Smooth muscle cell of the pulmonary artery (primary cell): ENCODE measurements at places on chromosomes 4 and X. TPM values are rescaled to one million over a fixed set of nuclear protein-coding genes. Genes with fewer than 3 reads are reported as not detected.

The PPP1R2C gene
- total RNA-seq: not detected in 2 replicates

The FOXO4 gene
- total RNA-seq: 6.1 and 9.6 TPM in 2 replicates

The NAP1L5 gene
- 7.8 and 9.1 TPM in 2 replicates for total RNA-seq

The NUDT11 gene
- total RNA-seq: 8.1 and 10.2 TPM in 2 replicates

The OTUD5 gene
- total RNA-seq: 40.3 and 40.5 TPM in 2 replicates

The ANOS1 gene
- 4.1 and 18.8 TPM in 2 replicates for total RNA-seq

The DUX4 gene
- not detected in 2 replicates for total RNA-seq

The EGF gene
- total RNA-seq: 0.36 and 1.0 TPM in 2 replicates

The CABS1 gene
- not detected in 2 replicates for total RNA-seq

The UGT2B11 gene
- total RNA-seq: not detected in 2 replicates

The RAB40AL gene
- total RNA-seq: 0.52 and 0.99 TPM in 2 replicates

The RPL39 gene
- 825 and 1,430 TPM in 2 replicates for total RNA-seq

The MAGEA9B gene
- total RNA-seq: not detected in 2 replicates

The MAB21L2 gene
- 4.6 and 54.3 TPM in 2 replicates for total RNA-seq

The PABPC1L2B gene
- total RNA-seq: not detected in 2 replicates

The TFDP3 gene
- not detected in 2 replicates for total RNA-seq

The FAAH2 gene
- 0.07 and 0.23 TPM in 2 replicates for total RNA-seq

The PPEF2 gene
- total RNA-seq: 0.03 TPM in 1 of 2 replicates, not detected in the other
